Tongue (tissue), 3 donors: ENCODE measurements at places on chromosomes 4 and X.
A peak's percentile ranks its signal among the peaks of the same experiment; 100 is the strongest.

DNA sequence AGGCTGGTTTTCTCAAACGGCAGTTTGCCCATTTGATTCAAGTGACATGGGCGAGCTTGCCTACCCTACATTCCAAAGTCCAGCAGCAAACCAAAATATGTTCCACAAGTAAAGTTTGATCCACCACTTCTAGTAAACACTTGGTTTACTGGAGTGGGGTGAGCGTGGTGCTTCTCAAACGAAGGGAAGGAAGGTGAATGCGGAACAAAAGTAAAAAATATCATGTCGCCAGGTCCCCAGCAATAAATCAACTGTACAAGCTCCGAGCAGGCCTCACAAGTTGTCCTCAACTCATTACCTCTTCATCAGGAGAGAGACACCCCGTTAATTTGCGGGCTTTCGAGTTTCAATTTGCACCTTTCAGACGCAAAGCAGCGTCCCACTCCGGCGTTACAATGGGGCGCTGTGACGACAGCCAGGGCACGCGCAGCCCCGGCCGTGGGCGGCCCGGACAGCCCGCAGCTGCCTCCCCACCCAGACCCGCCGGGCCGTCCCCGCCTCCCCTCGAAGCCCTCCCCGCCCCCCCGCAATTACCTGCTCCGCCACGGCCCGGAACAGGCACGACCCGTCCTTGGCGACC lies 1.0 kb downstream of the OTUD4 start:
- DNase-seq = peak; percentile 81

GRCh38 chr4:112865443-112865842 lies 184.0 kb upstream of the ANK2 start:
- DNase-seq = no peak

GRCh38 chr4:37678624-37679023 lies 7.6 kb downstream of the RELL1 start:
- DNase-seq = no peak

GRCh38 chrX:46630141-46630540 lies 56.6 kb downstream of the CHST7 start:
- DNase-seq = no peak

GRCh38 chr4:16437836-16438235 lies 211.6 kb upstream of the TAPT1 start:
- no peak for DNase-seq
